Stimulated activated CD8-positive, alpha-beta memory T cell treated with anti-CD3 and anti-CD28 coated beads, Interleukin-2, amount 100 ng/mL, for 1 hour (primary cell): ENCODE measurements at places on chromosomes 13 and 19.

DNA sequence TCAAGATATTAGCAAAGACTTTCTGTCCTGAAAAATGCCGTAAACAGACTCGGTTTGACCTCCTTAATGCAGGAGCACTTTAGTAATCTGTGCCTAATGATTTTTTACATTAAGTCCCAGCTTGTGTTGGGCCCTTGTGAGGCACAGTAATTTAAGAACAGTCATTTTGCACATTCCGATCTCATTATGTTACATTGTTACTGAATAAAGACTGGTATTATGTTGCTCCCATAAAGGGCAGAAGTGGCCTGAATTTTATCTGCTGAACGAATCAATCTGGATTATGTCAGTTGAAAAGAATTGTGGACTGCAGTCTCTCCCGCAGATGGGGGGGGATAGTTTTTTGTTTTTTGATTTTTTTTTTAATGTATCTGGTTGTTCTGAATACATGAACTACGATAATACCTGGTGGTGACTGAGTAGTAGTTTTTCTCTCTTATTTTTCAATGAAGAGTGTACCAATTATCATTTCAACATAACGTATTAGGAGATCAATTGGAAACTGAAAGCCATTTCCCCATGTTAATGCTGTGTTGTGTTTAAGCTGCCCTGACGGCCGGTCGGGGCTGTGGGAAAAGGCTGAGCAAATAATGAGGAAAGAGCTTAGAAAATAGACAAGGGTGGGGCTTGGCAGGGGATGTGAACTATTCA, 290.2 kb downstream of the ZNF536 start:
- DNase-seq = no peak

GRCh38 chr13:30371649-30372265, 50.5 kb upstream of the UBE2L5 start:
- no peak for DNase-seq

DNA sequence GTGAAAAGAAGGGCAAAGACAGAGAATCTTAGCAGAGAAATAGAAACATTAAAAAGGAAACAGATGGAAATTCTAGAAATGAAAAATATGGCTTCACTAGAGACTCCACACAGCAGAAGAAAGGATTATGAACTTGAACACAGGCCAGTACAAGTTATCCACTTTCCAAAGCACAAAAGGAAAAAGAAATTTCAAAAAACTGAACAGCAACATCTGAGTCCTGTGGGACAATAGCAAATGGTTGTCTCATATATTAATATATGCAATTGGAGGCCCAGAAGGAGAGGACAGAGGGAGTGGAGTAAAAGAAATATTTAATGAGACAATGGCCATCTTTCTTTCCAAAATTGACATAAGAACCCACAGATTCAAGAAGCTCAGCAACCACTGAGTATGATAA, 141.7 kb upstream of the GJB6 start:
- DNase-seq = no peak

GRCh38 chr13:32600890-32601289, 14.6 kb downstream of the PDS5B start:
- no peak for DNase-seq

GRCh38 chr13:99992949-99993351, 11.4 kb downstream of the ZIC2 start:
- no peak for DNase-seq

GRCh38 chr13:48778610-48779009, 124.9 kb downstream of the CYSLTR2 start:
- DNase-seq = no peak

DNA sequence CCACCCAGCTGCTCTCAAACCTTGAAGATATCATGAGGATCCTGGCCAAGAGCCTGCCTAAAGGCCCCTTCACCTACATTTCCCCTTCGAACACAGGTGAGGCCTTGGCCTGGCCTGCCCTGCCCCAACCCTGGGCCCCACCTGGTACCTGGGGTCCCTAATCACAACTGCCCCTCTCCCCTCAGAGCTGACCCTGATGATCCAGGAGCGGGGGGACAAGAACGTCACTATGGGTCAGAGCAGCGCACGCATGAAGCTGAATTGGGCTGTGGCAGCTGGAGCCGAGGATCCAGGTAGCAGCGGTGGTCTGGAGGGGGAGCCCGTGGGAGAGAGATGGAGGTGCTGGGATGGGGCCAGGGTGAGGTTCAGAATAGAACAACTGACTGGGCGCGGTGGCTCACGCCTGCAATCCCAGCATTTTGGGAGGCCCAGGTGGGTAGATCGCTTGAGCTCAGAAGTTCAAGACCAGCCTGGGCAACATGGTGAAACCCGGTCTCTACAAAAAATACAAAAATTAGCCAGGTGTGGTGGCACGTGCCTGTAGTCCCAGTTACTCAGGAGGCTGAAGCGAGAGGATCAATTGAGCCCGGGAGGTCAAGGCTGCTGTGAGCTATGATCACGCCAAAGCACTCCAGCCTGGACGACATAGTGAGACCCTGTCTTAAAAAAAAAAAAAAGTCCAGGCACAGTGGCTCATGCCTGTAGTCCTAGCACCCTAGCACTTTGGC, 17.5 kb downstream of the DDX39A start:
- no peak for DNase-seq

GRCh38 chr19:33547676-33548075, 26.1 kb upstream of the PEPD start:
- DNase-seq = no peak

GRCh38 chr19:11453468-11454341, 18.3 kb downstream of the PRKCSH start:
- no peak for DNase-seq

DNA sequence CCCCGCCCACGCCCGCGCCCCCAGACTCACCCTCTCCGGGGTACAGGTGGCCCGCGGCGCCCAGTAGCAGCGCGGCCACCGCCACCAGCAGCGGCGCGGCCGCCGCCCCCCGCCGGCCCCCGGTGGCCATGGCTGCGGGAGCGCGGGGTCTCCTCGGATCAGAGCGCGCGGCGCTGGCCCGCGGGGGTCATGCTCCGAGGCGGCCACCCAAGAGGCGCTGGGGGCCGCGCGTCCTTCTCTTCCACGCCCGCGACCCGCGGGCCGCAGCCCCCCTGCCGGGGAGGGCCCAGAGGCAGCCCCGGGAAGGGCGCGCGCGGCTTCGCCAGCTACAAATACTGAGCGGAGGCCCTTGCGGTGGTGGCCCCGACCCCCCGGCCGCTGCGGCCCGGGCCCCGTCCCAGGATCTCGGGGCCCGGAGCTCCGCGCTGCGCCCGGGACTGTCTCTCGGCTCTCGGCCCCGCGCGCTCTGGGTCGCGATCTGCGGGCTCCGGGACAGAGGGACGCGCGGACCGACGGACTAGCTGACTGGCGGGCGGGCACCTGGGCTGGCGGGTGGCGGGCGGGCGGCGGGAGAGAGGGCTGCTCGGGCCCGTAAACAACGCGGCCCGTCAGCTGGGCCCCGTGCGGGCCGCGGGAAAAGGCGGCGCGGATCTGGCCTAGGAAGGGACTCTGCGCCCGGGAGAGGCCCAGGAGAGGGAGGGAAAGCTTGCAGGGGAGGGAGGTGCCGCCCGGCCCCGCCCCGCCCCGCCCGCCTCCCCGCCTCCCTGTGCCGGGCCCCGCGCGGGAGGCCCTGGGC, at the start of gene INSR:
Gene INSR (minus strand): TSS at position 653 of the 796 bp plus-strand sequence. CDS start 523 bp downstream, at position 130.
- no peak for DNase-seq

- no peak for DNase-seq
These were observed 9.9 kb upstream of the PRODH2 start for GRCh38 chr19:35822579-35822978.

- no peak for DNase-seq
These were observed 1.2 kb downstream of the SEMA6B start for GRCh38 chr19:4557971-4558941.

- no peak for DNase-seq
These were observed 902.3 kb upstream of the MIR17HG start for GRCh38 chr13:90445179-90445578.

DNA sequence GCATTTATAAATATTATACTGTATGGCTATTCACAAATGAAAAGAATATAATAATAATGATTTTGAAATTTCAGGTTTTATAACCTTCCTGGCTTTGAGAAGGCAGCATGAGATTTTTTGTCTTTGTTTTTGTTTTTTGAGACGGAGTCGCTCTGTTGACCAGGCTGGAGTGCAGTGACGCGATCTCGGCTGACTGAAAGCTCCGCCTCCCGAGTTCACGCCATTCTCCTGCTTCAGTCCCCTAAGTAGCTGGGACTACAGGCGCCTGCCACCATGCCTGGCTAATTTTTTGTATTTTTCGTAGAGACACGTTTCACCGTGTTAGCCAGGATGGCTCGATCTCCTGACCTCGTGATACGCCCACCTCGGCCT, 64.1 kb downstream of the ZNF429 start:
- DNase-seq = no peak

GRCh38 chr13:84745051-84745551, 862.8 kb upstream of the SLITRK1 start:
- DNase-seq = no peak

DNA sequence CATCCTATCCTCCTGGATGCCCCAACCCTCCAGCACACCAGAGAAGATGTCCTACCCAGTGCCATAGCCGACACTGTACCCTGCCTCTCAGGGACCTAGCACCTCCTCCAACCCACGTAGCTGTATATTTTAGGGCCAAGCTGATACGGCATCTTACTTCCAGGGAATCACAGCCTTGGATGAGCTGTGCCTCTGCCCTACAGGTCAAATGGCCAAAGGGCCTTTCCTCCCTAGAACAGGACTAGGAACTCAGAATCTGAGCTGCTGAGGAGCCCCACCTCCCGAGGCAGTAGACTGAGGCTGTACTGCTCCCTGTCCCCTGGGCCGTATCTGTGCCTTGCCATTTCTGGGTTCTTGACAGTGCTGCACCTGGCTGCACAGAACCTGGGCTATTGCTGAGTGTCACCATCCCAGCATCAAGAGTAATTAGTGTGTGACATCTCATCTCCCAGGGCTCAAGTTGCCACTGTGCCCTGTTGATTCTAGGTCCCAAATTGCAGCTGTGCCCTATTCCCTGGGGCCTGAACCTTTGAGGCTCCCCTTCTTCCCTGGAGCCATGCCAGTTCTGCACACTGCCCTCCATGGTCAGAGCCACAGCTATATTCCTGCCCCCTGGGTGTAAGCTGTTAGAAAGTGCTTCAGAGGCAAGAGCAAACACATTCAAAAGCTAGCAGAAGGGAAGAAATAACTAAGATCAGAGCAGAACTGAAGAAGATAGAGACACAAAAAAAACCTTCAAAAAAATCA, 41.0 kb downstream of the VWA8 start:
- no peak for DNase-seq

DNA sequence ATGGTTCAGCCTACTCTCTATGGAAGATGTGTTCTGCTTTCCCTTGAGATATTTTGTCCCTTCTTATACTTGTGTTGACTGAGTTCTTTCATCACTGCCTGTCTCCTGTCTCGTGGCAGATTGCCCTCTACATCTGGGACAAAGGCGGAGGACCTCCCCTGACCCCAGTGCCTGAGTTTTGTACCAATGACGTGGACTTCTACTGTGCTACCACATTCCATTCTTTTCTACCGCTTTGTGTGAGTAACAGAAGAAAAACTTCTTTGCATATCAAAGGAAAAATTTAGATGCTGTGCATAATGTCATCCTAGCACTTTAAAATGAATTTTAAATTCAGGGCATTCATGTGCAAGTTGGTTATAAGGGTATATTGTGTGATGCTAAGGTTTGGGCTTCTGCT, 74.6 kb downstream of the B3GLCT start:
- DNase-seq = no peak

DNA sequence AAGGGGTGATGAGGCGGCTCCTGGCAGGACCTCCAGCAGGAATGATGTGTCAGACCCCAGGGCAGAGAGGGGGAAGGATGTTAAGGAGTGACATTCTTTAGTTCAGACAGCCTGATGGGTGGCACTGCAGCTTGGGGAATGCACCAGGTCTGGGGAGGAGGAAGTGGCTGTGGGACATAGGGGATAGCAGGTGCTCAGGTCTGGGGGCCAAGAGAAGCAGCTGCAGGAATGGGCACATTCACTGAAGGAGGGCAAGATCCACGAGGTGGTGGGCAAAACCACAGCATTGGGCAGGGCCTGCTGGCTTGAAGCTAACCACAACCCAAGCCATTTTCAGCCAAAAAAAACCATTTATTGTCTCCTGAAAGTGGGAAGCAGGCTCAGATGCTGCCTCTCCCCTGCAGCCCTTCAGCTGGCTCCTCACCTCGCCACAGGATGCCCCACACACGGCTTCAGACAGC, 26.5 kb downstream of the COMP start:
- DNase-seq = no peak

- no peak for DNase-seq
These were observed 557.9 kb downstream of the UQCRFS1 start for GRCh38 chr19:28655054-28655453.

DNA sequence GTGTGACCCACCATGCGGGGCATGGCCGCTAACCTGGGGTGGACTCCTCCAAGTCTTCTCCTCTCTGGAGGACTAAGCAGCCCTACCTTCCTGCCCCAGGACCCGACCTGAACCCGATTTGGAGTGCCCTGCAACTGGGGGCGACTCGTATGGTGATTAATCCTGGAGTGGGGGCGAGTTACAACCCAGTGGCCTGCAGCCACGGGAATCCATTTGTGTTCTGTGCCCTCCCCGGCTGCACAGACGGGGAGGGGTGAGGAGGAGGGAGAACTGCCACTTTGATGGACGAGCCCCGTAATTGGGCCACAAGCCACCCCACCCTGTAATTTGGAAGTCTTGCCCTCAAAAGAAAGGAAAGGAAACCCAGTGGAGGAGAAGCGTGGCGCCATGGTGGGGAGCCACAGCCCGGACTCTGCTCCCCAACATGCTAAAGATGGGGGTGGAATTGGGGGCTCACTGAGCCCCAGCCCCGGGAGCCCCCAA, 18.0 kb downstream of the PRR36 start:
- DNase-seq = no peak

- no peak for DNase-seq
These were observed 716.0 kb upstream of the PCDH9 start for GRCh38 chr13:67946131-67946530.

DNA sequence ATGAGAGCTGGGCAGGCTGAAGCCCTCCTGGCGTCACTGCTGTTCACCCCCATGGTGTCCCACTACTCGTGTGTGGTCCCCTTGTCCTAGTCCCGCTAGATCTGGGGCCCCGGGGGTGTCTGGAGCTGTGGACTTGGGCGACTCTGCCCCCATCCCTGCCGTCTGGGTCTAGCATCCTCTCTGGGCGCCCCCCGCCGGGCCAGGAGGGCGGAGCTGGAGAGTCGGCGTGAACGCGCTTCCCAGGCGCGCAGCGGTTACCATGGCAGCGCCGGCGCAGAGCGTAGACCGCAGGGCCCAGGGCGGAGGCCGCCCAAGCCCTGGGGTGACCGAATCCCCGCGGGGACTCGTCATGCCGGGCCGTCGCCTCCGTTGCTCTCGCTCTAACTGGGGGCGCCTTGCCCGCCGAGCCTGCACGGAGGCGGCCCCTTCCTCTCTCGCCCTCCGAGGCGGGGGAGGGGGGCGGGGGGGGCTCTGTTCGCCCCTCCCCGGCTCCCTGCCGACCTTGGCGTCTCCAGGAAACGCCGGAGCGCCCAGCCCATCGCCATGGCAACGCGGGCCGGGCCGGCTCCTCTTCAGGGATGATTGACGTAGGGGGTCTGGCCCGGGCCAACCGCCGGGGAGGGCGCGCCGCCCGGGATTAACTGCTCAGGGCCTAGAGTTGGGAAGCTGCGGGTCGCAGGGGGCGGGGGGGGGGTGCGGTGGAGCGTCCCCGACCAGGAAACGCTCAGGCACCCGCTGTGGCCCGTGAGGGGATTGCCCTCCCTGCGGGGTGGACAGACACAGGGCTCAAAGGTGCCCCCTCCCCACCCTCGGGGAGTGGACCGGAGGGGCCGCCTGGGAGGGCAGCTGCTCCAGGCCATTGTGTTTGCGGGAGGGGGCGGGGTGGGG, 8.9 kb downstream of the ISYNA1 start:
- peak; percentile 74 for DNase-seq

GRCh38 chr13:21673789-21674489, 3.1 kb downstream of the FGF9 start:
- DNase-seq = no peak

- DNase-seq = no peak
These were observed 103.9 kb upstream of the OBI1 start for GRCh38 chr13:78762825-78763224.
